ENCODE measurements at places on chromosomes 12 and 14. TPM values are rescaled to one million over a fixed set of nuclear protein-coding genes. Genes with fewer than 3 reads are reported as not detected.

TNS2 gene
- total RNA-seq: 4.7 TPM

ADCY4 gene
- total RNA-seq: 0.35 TPM

RFX4 gene
- total RNA-seq: not detected

C14orf180 gene
- not detected for total RNA-seq

FGFR1OP2 gene
- total RNA-seq: 34.4 TPM

LRRC9 gene
- total RNA-seq: 0.84 TPM

SLC6A13 gene
- not detected for total RNA-seq

GALNT16 gene
- 6.3 TPM for total RNA-seq

SERPINA3 gene
- not detected for total RNA-seq

CCDC175 gene
- total RNA-seq: 0.19 TPM

GPR162 gene
- 8.8 TPM for total RNA-seq

- H3K36me3 ChIP-seq: no peaks in the 10 kb centered on the region
- no peak overlapping the region for H3K27ac ChIP-seq
- no peaks in the 10 kb centered on the region for H3K27me3 ChIP-seq
- DNase-seq: no peak
These were observed 284.7 kb downstream of the NUAK1 start for GRCh38 chr12:105854071-105854470.

GRCh38 chr12:11014234-11014633 lies 8.2 kb downstream of the TAS2R19 start:
- no peaks in the 10 kb centered on the region for H3K36me3 ChIP-seq
- no peak for DNase-seq
- H3K27ac ChIP-seq: no peak overlapping the region
- no peaks in the 10 kb centered on the region for H3K4me1 ChIP-seq

- H3K4me1 ChIP-seq: peaks cover 8% of the 10 kb centered on the region
- peaks cover 6% of the 10 kb centered on the region for H3K36me3 ChIP-seq
- no peak overlapping the region for H3K4me3 ChIP-seq
- H3K27me3 ChIP-seq: no peaks in the 10 kb centered on the region
These were observed 42.4 kb downstream of the NUAK1 start for GRCh38 chr12:106096376-106096775.

- no peak for DNase-seq
- H3K4me1 ChIP-seq: peaks cover 6% of the 10 kb centered on the region
- H3K36me3 ChIP-seq: peaks cover 3% of the 10 kb centered on the region
- no peak overlapping the region for H3K4me3 ChIP-seq
These were observed 75.0 kb downstream of the FOXN3 start for GRCh38 chr14:89342049-89342448.

GRCh38 chr12:120142231-120142877 lies 25.8 kb upstream of the RAB35 start:
- H3K36me3 ChIP-seq: peaks cover 78% of the 10 kb centered on the region
- no peaks in the 10 kb centered on the region for H3K27me3 ChIP-seq
- no peak overlapping the region for H3K27ac ChIP-seq
- H3K4me3 ChIP-seq: no peak overlapping the region
- DNase-seq: no peak

GRCh38 chr12:93100610-93101009 lies 171.5 kb upstream of the EEA1 start:
- no peak overlapping the region for H3K27ac ChIP-seq
- no peak for DNase-seq
- H3K4me1 ChIP-seq: no peaks in the 10 kb centered on the region
- H3K27me3 ChIP-seq: no peaks in the 10 kb centered on the region
- H3K4me3 ChIP-seq: no peak overlapping the region

DNA sequence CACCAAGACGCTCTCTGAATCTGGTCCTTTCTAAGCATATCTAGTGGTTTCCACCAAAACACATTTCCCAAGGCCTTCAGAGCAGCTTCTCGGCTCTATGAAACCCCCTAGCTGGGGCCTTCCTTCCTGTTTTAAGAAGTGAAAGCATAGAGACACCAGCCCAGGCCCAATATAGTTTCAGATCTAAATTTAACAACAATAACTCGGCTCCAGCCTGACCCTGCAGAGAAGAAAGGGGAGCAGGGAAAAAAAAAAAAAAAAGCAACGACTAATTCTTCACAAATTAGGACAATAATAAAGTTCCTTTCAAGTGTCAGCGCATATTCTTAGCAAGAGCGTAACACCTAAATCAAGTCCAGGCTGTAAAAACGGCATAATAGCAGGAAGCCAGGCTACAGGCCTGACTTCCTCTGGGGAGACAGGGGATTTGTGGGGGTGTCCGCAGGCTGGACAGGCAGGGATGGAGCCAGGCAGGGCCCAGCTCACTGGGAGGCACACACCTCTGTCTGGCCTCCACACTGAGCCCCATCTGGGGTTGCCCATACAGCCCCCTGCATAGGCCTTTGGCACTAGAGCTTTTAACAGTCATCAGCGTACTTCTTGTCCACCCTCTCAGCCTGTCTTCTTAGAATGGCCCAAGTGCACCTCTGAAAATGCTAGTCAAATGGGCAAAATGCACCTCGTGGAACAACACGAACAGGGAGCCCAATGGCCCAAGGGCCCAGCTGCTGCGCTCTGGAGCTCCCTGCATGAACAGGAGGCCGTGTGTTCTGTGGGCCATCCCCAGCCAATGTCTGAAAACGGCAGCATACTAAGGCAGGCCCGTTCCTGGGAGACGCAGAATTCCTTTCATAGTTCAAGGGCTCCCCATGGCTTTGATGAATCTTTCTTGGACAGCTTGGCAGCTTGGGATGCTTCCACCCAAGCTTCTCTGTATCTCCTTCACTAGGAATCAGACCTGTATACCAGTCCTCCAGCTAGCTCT lies 772.9 kb downstream of the MED13L start:
- H3K4me1 ChIP-seq: peaks cover 20% of the 10 kb centered on the region
- no peak overlapping the region for H3K4me3 ChIP-seq
- peaks cover 9% of the 10 kb centered on the region for H3K27me3 ChIP-seq
- no peak overlapping the region for H3K27ac ChIP-seq
- no peaks in the 10 kb centered on the region for H3K36me3 ChIP-seq

GRCh38 chr14:77980475-77981321 lies 180.8 kb downstream of the ADCK1 start:
- peak overlapping the region; percentile 63 for H3K4me3 ChIP-seq
- DNase-seq: peak; percentile 80
- H3K36me3 ChIP-seq: no peaks in the 10 kb centered on the region
- peaks cover 5% of the 10 kb centered on the region for H3K4me1 ChIP-seq

DNA sequence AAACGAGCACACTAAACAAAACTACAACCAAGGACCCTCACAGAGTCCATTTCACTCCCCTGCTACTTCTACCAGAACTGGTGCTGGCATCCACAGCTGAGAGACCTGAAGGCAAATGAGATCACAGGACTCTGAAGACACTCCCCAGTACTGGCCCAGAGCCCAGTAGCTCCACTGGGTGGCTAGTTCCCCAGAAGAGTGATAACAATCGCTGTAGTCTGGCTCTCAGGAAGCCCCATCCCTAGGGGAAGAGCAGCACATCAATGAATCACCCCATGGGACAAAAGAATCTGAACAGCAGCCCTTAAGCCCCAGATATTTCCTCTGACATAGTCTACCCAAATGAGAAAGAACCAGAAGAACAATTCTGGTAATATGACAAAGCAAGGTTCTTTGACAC lies 190.7 kb upstream of the BMP4 start:
- H3K36me3 ChIP-seq: no peaks in the 10 kb centered on the region
- DNase-seq: no peak
- no peaks in the 10 kb centered on the region for H3K27me3 ChIP-seq
- H3K27ac ChIP-seq: no peak overlapping the region
- H3K4me1 ChIP-seq: no peaks in the 10 kb centered on the region

- H3K27me3 ChIP-seq: peaks cover 8% of the 10 kb centered on the region
- no peak overlapping the region for H3K4me3 ChIP-seq
- H3K4me1 ChIP-seq: no peaks in the 10 kb centered on the region
- no peak for DNase-seq
- H3K27ac ChIP-seq: no peak overlapping the region
These were observed 56.1 kb downstream of the LMNTD1 start for GRCh38 chr12:25497021-25497420.

- H3K36me3 ChIP-seq: no peaks in the 10 kb centered on the region
- DNase-seq: no peak
- no peak overlapping the region for H3K4me3 ChIP-seq
These were observed 193.8 kb upstream of the ARID2 start for GRCh38 chr12:45535610-45536180.

- peaks cover 5% of the 10 kb centered on the region for H3K27me3 ChIP-seq
- H3K36me3 ChIP-seq: no peaks in the 10 kb centered on the region
- DNase-seq: peak; percentile 25
- no peaks in the 10 kb centered on the region for H3K4me1 ChIP-seq
These were observed 30.5 kb downstream of the FZD10 start for GRCh38 chr12:130192642-130193345.

DNA sequence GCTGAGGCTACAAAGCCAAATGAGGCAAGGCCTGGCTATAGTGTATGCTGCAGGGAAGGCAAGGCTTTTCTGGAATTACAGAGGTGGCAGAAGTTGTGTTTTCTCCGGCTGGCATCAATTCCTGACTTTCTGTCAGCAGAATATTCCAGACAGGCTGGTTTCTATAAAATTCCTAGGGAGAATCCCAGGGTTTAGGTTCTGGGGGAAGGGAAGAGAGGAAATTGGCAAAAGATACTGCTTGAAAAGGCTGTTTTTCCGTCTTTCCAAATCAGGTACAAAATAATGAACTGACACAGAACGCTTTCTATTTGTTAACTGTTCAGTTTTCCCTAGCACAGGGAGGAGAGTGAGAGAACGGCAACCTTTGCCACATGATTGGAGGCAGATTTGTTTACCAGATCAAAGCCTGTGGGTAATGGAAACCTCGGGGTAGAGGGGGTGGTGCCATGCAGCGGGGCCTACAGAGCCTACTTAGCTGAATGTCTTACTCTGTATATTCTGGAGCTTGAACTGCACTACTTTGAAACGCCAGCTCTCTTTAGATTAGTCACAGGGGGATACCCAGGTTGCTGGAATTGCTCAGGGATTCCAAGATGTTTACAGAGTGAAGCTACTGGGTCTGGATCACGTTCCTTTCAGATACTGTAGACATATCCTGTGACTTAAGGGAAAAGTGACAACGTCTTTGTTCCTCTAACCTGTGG lies 65.8 kb upstream of the DACT1 start:
- no peak for DNase-seq
- H3K27ac ChIP-seq: no peak overlapping the region
- no peaks in the 10 kb centered on the region for H3K27me3 ChIP-seq
- no peak overlapping the region for H3K4me3 ChIP-seq
- no peaks in the 10 kb centered on the region for H3K4me1 ChIP-seq

- no peaks in the 10 kb centered on the region for H3K27me3 ChIP-seq
- H3K4me3 ChIP-seq: no peak overlapping the region
- H3K36me3 ChIP-seq: no peaks in the 10 kb centered on the region
- peaks cover 4% of the 10 kb centered on the region for H3K4me1 ChIP-seq
- no peak overlapping the region for H3K27ac ChIP-seq
- no peak for DNase-seq
These were observed 411.1 kb downstream of the TMTC2 start for GRCh38 chr12:83097643-83098342.

- peaks cover 3% of the 10 kb centered on the region for H3K4me1 ChIP-seq
- no peak overlapping the region for H3K4me3 ChIP-seq
- DNase-seq: no peak
- no peak overlapping the region for H3K27ac ChIP-seq
These were observed 65.8 kb upstream of the RASSF3 start for GRCh38 chr12:64544371-64545080.

DNA sequence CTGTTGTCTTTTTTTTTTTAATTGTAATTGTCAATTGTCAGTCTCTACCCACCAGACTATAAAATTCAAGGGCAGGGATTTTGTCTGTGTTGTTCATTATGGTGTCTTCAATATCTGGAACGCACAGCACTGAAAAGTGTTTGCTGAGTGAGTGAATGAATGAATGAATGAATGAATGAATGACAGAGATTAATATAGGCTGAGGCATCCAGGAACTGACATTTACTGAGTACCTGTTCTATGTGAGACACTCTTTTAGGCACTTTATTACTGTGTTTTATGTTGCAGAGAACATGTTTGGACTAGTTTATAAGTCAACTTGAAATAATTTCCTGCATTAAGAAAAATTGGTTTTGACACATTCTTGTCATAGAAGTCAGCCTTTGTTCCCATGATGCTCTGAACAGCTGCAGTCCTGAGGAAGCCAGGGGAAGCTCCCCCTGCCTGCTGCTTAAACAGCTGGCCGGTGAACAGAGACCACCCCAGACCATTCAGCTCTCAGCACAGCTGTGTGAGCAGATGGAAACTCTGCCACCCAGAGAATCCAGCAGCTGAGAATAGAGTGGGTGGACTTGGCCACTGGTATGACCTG lies 160.7 kb upstream of the CCND2 start:
- H3K4me1 ChIP-seq: peaks cover 7% of the 10 kb centered on the region
- no peaks in the 10 kb centered on the region for H3K27me3 ChIP-seq
- H3K27ac ChIP-seq: no peak overlapping the region

DNA sequence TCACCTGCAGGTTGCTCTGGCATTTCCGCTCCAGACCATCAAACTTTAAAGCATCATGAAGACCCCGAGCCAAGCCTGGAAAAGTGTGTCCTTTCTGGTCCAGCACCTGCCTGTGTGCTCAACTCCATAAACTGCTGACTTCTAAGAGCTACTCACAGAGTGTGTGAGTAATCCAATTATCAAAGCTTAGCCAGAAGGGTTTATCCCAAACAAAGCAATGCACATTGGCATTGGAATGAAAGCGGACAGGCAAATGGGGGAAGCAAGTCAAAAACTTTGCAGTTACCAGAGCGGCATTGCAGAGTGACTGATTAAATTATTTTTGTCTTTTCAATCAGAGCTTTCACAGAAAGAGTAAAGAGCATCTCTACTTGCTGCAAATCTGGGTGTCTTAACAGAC lies 1262.4 kb upstream of the SEL1L start:
- no peak for DNase-seq
- H3K27me3 ChIP-seq: no peaks in the 10 kb centered on the region
- H3K4me1 ChIP-seq: no peaks in the 10 kb centered on the region
- no peaks in the 10 kb centered on the region for H3K36me3 ChIP-seq
- no peak overlapping the region for H3K27ac ChIP-seq
- H3K4me3 ChIP-seq: no peak overlapping the region

GRCh38 chr12:106865683-106866082 lies 90.0 kb upstream of the TMEM263 start:
- peaks cover 5% of the 10 kb centered on the region for H3K4me1 ChIP-seq
- H3K36me3 ChIP-seq: no peaks in the 10 kb centered on the region
- H3K27ac ChIP-seq: no peak overlapping the region
- no peak overlapping the region for H3K4me3 ChIP-seq

GRCh38 chr12:28795311-28795710 lies 353.8 kb upstream of the FAR2 start:
- no peak for DNase-seq
- no peaks in the 10 kb centered on the region for H3K27me3 ChIP-seq
- no peaks in the 10 kb centered on the region for H3K4me1 ChIP-seq
- H3K4me3 ChIP-seq: no peak overlapping the region
- H3K27ac ChIP-seq: no peak overlapping the region

GRCh38 chr12:69161829-69162228 lies 77.5 kb upstream of the CPSF6 start:
- DNase-seq: no peak
- no peaks in the 10 kb centered on the region for H3K4me1 ChIP-seq
- H3K27me3 ChIP-seq: no peaks in the 10 kb centered on the region
- H3K4me3 ChIP-seq: no peak overlapping the region

Data from H1 (cell line).